ENCODE measurements at places on chromosomes 11 and 22.

DNA sequence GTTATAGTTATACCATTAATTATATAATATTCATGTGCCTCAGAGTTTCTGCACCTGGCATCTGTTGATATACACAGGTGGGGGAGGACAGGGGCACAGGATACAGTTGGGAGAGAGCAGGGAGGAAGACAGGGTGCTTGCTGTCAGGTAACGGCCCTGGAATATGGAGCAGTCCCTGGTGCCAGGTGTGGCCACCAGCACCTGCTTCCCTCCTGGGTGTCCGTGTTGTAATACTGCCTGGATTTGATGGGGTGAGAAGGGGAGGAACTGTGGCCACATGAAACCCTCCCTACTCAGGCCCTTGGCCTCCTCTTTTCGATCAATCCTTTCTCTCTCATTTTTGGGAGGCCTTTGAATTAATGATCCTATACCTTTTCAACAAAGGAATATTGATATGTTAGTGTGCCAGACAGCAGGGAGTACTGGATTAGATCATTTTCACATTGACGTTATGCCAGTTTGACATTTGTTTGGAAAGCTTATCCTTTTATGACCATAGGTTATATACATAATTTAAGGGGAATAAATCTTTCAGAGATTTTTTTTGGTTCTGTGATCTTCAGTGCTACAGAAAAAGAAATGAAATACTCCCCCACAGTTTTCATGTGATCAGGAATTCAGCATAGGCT, 88.6 kb downstream of the TEAD1 start:
- no peak for DNase-seq

- DNase-seq: peak; percentile 94
Observed at GRCh38 chr22:29766632-29767170, at the start of gene ZMAT5. Gene ZMAT5 (minus strand): TSS chr22:29767007. CDS start chr22:29748544, 18,463 bp downstream.

DNA sequence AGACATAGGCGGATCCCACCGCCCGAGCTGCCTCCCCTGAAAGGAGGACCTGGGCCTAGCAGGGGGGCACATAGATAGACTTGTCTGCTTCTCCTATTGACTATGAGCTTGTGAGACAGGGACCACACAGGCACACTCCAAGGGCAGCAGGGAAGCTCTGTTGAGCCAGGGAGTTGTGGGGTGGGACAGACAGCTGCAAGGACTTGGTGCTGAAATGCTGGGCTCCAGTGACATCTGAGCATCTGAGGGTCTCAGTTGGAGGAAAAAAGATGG, 53.4 kb upstream of the ANO1 start:
- DNase-seq: no peak

- no peak for DNase-seq
Observed at GRCh38 chr11:113952070-113952469, 22.8 kb upstream of the HTR3A start.

DNA sequence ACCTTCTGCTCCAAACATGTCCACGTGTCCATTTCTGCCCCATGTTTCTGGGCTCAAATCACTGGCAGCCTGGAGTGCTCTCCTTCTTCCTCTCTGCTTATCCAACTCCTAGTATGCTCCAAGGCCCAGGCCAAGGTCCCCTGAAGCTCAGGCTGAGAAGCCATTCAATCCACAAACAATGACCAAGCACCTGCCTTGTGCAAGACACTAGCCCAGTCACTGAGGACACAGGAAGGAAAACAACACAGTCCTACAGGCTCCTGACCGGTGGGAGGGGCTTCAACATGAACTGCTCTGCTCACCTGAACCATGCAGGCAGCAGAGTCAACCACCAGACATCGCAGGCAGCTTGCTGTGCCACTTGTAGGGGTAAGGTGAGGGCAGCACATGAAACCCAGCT, 93.6 kb downstream of the RPL27A start:
- no peak for DNase-seq

DNA sequence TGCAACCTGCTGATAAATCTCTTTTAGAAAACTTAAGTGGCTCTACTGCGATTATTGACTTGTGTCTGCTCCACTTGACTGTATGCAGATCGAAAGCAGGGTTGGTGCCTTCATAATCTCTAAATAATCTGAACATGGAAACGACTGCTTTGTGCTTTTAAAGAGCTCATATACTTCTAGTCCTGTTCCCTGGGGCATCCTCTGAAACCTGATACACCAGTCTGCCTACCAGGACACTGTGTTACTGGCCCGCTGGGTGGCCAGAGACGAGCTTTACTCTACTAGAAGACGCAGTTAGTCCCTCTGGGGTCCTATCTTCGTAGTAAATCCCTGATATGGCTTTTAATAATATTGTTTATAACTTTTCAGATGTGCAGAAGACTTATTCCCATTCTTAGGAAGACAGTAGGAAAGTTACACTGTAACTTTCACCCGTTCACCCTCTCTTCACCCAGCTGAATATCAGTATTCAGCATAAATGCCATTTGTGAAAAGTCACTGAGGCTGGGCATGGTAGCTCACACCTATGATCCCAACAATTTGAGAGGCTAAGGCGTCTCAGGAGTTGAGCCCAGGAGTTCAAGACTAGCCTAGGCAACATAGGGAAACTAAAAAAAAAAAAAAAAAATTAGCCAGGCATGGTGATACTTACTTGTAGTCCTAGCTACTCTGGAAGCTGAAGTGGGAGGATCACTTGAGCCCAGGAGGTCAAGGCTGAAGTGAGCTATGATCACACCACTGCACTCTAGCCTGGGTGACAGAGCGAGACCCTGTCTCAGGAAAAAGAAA, 9.0 kb upstream of the HTR3B start:
- no peak for DNase-seq

GRCh38 chr11:103228807-103229206, 119.6 kb downstream of the DYNC2H1 start:
- no peak for DNase-seq

DNA sequence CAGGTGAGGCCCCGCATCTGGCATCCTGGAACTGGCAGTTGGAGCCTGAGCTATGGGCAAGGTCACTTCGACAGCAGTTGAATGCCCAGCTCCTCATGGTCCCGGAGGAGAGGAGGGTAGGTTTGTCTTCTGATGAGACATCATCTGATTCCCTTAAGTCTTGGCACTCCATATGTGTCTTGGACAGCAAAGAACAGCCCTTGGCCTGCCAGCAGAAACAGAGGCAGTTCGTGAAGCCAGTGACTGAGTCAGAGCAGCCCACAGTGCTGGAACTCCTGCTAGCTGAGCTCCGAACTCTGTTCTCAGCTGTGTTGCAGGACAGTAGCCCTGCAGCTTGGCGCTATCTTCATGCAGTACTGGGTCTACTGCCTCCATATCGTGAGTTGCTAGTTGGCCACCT, 1.0 kb downstream of the DNHD1 start:
- peak; percentile 75 for DNase-seq

DNA sequence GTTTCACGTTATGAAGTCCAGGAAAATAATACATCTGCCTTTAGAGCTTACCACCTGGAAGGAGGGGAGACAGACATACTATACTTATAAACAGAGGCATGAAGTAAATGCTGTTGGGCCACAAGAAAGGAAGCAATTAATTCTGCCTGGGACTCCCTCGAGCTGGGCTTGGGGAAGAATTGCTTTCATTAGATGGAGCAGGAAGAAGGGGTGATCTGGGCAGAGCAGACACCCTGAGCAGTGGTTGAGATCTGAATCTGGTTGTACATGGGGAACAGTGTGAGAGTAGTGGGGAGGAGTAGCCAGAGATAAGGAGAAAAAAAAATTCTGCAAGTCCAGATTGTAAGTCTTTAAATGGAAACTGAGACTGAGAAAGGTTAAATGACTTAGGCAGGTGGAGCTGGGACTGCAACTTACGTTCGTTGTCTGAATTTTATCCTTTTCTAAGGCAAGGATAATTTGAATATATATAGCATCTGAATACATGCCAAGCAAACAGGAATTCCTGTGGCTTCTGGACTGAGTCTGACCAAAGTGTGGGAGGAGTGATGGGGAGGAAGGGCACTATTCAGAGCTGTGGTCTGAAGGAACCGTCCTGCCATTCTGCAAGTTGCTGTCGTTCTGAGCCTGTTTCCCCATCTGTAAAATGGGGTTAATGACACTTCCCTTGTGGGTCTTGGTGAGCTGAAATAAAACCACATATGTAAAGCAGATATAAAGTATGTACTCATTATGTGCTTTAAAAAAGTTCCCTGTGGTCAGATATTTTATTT, 7.9 kb downstream of the NCAM1 start:
- DNase-seq: no peak

DNA sequence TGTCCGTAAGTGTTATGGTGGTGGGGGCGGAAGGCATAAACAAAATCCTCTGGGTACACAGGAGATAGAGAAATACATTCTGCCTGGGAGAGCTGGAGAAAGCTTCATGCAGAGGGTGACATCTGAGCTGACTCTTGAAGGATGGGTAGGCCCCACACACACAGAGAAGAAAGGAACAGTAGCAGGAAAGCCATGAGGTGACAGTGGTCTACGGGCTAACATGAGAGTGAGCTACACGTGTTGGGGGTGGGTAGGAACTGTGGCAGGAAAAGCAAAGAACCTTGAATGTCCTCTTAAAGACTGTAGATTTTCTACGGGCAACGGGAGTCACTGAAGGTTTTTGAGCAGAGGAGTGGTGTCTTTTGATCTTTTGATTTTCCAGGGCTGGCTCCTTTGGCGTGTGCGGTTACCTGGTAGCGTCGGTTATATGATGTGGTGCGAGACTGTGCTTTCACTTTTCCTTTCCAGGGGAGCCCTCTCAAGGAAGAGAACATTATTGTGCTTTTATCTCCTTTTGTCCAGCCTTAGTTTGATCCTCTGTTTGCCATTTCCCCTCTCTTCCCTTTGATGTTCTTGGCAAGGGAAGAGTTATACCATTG, 39.7 kb downstream of the ADAMTS8 start:
- DNase-seq: no peak

GRCh38 chr11:45658292-45658991, 7.0 kb downstream of the CHST1 start:
- no peak for DNase-seq

- no peak for DNase-seq
Observed at GRCh38 chr11:72303179-72303578, 59.2 kb upstream of the PHOX2A start.

GRCh38 chr11:111327908-111328624, 29.7 kb downstream of the POU2AF3 start:
- peak; percentile 31 for DNase-seq

DNA sequence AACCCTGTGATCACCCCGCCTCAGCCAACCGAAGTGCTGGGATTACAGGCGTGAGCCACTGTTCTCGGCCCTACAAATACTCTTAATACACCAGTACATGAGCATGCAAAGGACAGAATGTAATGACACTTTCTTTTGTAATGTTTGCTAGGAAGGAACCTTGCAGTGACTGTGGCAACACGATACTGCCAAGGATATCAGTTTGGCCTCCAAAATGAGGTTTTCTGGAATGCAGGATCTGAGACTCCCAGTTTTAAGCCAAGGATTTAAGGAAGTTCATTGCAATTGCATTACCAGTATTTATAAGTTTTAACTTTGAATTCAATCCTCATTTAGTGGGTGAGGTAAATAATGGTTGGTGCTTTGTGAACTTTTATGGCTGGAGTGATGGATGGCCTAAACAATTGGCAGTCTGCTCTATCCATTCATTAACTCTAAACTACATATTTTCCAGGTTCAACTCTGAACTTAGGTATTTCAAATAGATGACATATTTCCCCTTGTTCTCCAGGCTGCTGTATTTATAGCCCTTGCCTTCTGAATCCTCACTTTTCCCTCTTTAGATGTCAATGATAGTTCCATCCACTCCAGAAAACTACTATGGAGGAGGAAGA, 330.3 kb downstream of the C11orf87 start:
- no peak for DNase-seq

DNA sequence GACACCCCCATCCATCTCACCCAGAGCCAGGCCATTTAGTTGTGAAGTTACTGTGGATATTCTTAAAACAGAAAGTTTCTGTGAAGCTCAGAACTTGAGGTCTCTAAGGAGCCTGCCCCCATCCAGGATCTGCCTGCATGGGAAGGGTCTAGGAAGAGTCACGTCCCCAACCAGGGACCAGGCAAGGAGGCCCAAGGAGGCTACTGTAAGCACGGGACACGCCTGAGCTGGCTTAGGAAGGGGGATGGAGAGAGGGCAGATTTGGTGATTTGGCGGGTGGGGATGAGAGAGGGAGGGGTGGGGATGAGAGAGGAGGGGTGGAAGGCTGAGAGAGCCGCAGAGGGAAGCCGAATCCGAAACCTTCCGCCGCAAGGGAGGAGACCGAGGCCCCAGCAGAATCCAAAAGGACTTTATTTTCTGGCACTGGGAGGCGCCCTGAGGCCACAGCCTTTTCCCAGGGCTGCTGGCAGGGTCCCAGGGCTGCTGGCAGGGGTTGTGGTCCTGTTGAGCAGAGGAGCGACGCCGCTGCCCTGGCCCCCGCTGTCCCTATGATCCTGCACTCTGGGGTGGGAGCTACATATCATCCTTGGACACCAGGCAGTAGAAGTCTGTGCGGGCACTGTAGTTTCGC, 9.4 kb downstream of the SIGIRR start:
- DNase-seq: peak; percentile 27

DNA sequence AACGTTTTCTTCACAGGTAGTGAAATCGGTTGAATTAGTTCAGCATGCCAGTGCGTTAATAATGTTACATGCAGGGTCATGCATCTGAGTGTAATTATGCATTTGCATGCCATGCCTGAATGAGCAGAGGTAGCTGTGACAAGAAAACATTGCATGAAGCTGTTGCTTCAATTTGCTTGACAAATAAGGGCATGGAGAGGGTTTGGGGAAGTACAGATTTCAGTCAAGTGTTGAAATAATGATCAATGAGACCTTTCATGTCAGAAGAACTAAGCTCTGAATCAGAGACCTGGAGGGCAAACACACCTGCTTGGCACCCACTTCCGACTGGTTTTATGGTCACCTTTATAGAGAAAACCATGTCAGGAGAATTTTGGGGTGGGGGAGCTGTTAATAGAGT, 221.4 kb downstream of the DBX1 start:
- DNase-seq: no peak

DNA sequence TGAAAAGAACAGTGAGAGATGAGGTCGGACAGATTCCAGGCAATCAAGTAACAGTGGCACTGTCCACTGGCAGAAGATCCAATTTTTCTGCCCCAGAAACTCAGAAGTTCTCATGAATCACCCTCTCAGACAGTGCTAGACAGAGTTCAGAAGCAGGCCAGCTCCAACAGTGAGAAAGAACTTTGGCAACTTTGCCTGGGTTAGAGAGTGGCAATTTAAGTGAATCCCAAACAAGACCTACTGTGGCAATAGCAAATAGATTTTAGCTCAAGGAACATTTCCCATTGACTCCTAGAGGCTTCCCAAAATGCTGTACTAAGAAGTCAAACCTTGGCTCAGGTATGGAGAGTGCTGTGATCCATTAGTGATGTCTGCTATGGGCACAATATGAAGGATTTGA, 12.3 kb downstream of the CD44 start:
- no peak for DNase-seq

- DNase-seq: no peak
Observed at GRCh38 chr22:39315389-39315788, 4.0 kb downstream of the RPL3 start.

DNA sequence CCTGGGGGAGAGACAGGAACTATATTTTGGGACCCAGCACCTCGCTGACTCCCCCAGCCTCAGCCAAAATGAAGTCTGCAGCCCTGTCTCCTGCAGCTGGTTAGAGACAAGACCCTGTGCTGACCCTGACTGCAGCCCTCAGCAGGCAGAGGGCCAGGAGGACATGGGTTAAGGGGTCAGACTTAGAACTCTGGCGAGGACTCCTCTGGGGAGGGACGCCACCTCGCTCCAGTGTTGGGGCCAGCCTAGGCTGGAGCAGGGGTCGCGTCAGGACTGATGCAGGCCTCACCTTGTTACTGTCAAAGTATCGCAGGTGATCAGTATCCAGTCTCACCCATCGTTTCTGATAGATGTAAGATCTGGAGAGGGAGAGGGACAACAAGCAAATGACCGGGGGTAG, 36.9 kb upstream of the PDE2A start:
- no peak for DNase-seq

- no peak for DNase-seq
Observed at GRCh38 chr11:121643479-121644186, 190.9 kb upstream of the SORL1-AS1 start.

All from fibroblast of gingiva (primary cell).